ENCODE measurements at places on chromosomes 13 and 19.

GRCh38 chr19:13712767-13713201 lies 51.5 kb upstream of the MRI1 start:
- DNase-seq = no peak

- no peak for DNase-seq
Measured at GRCh38 chr19:35205733-35206323, 22.7 kb downstream of the FAM187B start.

DNA sequence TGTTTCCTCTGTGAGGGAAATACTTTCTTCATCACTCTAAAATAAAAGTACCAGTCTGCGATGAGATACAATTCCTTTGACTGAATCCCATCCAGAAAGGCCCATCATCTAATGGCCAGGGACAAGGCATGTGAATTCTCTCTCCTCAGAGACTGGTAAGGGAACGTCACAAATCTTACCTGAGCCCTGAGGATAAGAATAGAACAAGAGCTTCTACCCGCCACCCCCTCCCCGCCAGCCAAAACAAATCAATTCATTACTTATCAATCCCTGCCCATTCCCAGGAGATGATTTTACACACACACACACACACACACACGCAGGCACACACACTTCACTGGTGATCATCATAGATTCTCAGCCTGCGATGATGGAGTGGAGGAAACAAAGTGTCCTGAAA lies 198.7 kb downstream of the DNAJC15 start:
- DNase-seq = no peak

- DNase-seq = no peak
Measured at GRCh38 chr19:45492627-45493470, 4.0 kb downstream of the RTN2 start.

GRCh38 chr19:45779231-45780145 lies 2.8 kb downstream of the DMPK start:
- DNase-seq = peak; percentile 86

DNA sequence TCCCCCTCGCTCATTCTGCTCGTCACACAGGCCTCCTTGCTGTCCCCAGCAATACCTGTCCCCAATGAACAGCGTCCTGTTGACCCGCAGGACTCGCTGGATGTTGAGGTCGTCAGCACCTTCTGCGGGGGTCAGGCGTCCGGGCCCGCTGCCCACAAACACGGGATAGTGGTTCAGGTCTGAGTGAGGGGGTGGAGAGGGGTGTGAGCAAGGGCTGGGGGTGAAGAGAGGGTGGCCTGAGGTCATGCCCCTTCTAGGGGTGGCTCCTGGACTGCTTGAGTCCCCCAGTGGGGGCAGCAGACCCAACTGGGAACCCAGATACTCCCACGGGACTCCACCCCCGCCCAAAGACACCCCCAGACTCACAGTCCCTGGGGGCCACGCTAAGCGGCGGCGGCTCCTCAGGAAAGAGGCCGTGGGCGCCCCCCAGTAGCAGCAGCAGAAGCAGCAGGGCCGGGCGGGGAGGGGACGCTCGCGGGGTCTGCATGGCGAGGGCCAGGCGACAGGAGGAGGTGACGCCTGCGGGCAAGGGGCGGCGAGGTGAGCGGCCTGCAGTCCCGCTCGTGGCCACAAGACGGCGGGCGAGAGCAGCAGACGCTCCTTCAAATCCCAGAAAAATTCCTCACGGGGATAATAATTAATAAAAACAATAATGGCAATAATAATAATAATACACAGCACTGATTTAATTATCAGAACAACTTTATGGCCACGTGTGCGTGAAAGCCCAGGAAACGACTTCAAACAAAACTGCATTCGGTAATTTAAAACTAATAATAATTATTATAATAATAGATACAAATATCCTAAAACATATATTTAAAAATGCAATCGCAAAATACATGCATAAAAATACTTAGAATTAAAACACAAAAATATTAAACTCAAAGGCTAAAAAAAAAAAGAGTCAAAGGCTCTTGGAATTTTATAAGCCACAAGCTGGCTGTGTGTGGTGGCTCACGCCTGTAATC lies 1.2 kb downstream of the SEMA6B start:
- no peak for DNase-seq

DNA sequence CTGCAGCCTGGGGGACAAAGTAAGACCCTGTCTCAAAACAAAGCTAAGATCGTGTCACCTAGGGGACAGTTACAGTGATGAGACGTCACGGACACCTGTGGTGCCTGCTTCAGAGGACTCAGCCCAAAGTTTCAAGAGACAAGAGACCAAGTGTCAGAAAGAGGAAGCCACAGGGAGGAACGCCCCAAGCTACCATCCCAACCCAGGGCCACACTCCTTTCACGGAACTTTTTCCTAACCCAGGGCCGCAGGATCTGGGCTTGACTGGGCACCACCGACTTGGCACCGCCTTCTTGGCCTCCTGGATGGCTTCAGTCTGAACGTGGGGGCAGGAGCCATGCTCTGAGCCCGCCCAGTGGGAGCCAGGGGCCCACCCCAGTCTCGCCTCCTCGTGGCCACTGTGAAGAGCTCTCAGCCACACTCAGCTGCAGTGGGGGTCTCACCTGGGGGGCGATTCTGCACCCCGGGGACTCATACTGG lies 8.5 kb downstream of the MOB3A start:
- DNase-seq = no peak

DNA sequence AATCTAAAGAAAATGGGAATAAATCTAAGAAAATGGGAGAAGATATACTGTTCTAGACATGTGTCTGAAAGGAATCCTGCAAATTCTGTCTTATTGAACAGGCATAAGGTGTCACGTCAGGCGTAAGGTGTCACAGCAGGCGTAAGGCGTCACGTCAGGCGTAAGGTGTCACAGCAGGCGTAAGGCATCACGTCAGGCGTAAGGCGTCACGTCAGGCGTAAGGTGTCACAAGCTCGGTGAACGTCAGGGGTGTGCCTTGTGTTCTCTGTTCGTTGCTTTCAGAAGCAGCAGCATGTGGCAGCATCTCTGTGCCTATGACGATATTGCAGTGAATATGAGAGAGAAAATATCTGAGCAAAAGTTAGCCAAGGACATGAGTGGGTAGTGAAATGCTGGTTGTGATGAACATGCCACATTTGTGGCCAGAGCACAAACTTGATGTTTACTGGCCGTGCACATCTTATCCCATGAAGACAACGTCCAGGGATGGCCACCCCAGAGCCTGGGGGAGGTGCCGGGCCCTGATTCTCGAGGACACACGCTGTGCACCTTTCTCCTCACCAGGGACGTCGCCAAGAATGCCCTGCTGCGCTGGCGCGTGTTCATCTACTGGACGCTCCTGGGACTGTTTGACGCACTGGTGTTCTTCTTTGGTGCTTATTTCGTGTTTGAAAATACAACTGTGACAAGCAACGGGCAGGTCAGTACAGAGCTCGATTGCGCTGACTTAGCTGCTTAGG lies 107.0 kb upstream of the MCF2L start:
- DNase-seq = no peak

DNA sequence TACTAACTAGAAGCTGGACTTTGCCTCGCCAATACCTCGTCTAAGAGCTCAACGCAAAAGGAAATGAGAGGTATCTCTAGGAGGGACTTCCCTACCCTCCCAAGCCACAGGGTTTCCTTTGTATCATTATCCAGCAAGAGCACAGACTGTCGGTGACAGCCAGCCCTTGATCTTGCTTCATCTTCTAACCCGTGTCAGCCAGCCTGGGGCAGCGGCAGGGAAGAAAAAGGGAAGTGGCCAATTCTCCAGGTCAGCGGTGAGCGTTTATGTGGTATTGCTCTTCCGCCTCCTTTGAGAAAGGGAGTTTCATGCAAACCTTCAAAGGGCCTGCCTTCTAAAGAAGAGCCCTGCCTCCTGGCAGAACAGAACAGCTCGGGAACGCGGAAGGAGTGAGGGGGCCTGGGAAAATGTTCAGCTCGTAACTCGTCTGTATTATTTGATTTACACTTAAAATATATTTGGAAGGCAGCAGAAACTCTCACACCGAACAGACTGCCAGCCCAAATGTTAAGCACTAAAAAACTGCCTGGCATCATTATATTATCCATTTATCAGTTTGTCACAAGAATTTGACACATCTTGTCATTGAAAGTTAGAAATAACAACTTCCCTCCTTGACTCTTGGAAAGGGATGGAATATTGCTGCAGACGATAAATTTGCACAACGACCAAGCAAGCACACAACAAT lies 41.8 kb downstream of the EFNB2 start:
- no peak for DNase-seq

DNA sequence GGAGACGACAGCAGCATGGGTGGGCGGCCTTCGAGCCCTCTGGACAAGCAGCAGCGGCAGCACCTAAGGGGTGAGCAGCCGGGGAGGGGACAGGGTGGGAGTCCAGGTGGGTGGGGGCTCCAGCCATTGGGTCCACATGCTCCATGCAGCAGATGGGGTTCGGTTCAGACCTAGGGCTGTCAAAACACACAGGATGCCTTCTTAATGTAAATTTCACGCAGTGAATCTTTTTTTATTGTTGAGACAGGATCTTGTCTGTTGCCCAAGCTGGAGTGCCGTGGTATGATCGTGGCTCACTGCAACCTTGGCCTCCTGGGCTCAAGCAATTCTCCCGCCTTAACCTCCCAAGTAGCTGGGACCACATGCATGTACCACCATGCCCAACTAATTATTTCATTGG lies 15.9 kb downstream of the PGLS start:
- DNase-seq = no peak

GRCh38 chr19:16033721-16034120 lies 42.6 kb upstream of the TPM4 start:
- DNase-seq = no peak

GRCh38 chr19:51780270-51780669 lies 14.7 kb upstream of the FPR3 start:
- no peak for DNase-seq

GRCh38 chr13:33128134-33128533 lies 111.9 kb downstream of the KL start:
- no peak for DNase-seq

GRCh38 chr19:46076951-46077814 lies 36.4 kb upstream of the IGFL4 start:
- DNase-seq = peak; percentile 64

GRCh38 chr13:44221657-44222056 lies 152.0 kb upstream of the SERP2 start:
- no peak for DNase-seq

- no peak for DNase-seq
Measured at GRCh38 chr19:13347367-13347766, 158.9 kb downstream of the CACNA1A start.

- DNase-seq = peak; percentile 1
Measured at GRCh38 chr13:113275387-113275786, 21.7 kb upstream of the LAMP1 start.

DNA sequence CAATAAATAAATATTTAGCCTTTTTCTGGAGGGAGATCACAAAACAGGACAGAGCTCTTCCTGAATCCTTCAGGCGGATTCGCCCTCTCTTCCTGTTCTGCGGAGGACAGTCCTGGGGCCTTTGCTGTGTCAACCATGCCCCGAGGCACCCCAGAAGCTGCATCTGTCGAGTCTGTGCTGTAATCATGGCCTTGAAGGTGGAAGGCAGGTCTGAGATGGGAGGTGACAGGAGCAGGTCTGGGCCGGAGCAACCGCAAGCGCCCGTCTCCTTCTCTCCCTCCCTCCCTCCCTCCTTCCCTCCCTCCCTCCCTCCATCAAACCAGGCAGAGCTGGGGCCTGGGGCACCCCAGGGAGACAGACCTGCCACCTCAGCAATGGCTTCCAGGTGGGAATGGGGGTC lies 4.6 kb upstream of the FXYD3 start:
- DNase-seq = no peak

DNA sequence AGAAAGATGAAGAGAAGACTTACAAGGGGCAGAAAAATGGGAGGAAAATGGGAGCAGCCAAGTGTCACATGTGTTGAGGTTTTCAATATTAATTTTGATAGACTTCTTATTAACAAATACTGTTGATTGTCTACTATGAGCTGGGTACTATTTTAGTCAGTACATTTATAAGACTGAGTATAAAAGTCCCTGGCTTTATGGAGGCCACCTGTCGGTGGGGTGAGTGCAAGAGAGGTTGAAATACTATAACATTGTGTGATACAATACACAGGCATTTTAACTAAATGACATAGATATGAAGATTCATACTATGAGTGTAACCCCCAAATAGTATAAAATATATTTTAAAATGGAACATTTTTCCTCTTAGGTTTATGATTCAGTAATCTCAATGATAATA lies 29.9 kb downstream of the SLC10A2 start:
- no peak for DNase-seq

- DNase-seq = no peak
Measured at GRCh38 chr19:35451338-35452096, 3.5 kb downstream of the FFAR2 start.

DNA sequence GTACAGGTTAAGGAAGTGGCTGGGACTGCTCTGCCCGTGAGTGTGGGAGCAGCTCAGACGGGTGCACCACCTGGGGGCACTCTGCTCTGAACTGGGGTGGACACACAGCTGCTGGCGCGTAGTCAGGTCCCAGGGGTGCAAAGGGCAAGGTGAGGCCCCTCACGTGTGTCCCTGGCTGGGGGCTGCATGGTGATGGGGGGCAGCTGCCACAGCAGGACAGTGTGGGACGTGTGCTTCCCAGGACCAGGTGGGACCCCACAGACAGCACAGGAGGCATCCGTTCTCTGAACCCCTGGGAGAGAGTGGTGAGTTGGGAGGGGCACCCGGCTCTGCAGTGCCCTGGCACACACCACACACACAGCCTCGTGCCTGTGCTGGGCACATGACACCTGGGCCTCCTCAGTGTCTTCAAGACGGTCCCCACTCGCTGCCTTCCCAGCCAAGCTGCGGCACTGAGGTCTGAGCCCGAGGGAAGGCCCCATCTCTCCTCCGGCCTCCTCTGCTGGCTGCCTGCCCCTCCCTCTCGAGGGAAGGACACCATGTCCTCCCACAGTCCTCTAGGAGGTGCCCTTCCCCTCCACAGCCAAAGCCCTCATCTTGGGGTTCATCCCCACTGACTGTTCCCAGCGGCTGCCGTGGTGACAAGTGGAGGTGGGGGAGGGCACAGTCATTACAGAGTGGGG lies 24.7 kb downstream of the CILP2 start:
- DNase-seq = no peak

- peak; percentile 99 for DNase-seq
Measured at GRCh38 chr19:55384920-55385723, 610 bp upstream of the RPL28 start.

DNA sequence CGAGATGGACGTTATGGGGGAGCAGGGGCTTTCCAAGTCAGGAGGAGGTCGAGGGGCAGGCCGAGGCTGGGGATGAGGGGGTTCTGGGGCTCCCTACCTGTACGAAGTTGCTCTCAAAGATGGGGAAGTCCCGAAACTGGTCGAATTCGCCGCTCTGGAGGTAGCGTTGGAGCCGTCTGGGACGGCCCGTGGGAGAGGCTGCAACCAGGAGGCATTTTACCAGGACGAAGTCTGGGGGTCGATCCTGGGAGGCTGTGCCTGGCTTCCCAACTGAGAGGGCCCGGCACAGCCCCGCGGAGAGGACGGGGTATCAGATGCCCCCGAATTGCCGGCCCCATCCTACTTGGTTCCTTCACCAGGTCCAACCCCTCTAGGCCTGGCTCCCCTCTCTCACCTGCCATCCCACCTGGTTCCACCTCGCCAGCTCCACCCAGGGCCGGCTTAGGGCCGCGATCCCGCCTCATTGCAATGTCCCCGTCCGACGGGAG lies 527 bp upstream of the EMC10 start:
- no peak for DNase-seq
